ENCODE measurements at places on chromosomes 2 and 18.

DNA sequence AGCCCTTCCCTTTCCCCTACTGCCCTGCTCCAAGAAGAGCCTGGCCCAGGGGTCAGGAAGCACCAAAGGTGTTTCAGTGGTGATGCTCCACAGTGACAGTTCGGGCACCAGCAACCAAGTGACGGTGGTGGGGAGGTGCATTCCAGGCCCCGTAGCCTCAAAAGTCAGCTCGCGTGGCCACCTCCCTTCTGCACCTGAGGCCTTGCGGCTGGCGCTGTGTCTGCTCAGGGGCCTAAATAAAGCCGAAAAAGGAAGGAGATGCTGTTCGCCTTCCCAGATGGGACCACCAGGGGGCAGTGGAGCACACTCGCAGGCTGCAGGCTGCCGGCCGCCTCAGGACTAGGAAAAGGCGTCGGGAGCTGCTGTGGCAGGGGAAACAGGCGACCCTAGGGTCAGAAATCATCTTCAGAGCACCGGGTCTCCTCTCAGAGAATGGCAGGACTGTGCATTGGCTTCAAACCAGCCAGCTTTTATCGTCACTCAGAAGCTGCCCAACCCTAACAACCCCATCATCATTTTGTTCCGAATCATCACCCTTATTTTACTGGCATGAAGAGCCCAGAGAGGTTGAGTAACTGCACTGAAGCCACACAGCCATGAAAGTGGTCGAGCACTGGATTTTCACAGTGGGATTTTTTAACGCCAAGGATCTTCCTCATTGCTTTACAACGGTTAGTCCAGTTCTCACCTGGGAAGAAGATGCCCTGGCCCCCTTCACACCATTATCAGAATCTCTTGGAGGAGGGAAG is 213.0 kb upstream of the CELF4 start:
- H3K4me1 ChIP-seq: no peaks in the 10 kb centered on the region
- peaks cover 6% of the 10 kb centered on the region for H3K27me3 ChIP-seq

- H3K36me3 ChIP-seq: no peaks in the 10 kb centered on the region
- peaks cover 6% of the 10 kb centered on the region for H3K4me1 ChIP-seq
- no peaks in the 10 kb centered on the region for H3K27me3 ChIP-seq
Observed at GRCh38 chr2:70435138-70435537, 118.5 kb downstream of the TGFA start.

DNA sequence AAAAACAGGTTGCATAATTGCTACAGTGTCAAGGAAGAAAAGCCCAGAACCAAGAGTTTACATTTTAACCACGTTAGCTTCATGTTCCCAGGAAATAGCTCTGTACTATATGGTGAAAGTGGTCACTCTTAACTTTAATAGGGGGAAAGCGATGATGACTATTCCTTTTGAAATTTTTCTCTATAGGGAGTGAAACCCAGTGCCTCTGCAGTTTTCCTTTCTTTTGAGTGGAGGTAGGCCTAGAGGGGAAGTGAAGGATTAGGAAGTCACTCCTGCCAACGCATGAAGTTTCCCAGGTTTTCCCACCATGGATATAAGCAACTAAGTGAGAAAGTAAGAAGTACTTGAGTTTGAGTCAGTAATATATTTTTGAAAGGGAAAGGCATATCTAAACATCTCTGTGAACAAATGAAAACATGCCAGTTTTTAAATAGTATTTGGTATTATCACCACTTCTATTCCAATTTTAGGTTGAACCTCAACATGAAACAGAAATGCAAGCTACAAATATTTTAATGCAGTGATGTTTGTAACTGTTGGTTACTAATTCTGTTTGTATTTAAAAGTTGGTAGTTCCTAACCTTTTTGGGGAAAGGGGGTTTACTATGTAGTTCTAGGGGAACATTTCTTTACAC is 91.9 kb downstream of the VRK2 start:
- no peaks in the 10 kb centered on the region for H3K27me3 ChIP-seq
- H3K27ac ChIP-seq: no peak overlapping the region
- no peak for ATAC-seq
- no peak overlapping the region for H3K4me3 ChIP-seq
- H3K4me1 ChIP-seq: no peaks in the 10 kb centered on the region

GRCh38 chr18:10089881-10090280 is 176.1 kb downstream of the VAPA start:
- peaks cover 10% of the 10 kb centered on the region for H3K27me3 ChIP-seq
- no peak overlapping the region for H3K27ac ChIP-seq
- H3K36me3 ChIP-seq: no peaks in the 10 kb centered on the region
- no peak for ATAC-seq

GRCh38 chr2:20666005-20666303 is 990 bp upstream of the GDF7 start:
- H3K4me1 ChIP-seq: no peaks in the 10 kb centered on the region
- H3K27me3 ChIP-seq: peaks cover 47% of the 10 kb centered on the region
- peak overlapping the region; percentile 64 for H3K4me3 ChIP-seq
- no peaks in the 10 kb centered on the region for H3K36me3 ChIP-seq
- ATAC-seq: no peak

DNA sequence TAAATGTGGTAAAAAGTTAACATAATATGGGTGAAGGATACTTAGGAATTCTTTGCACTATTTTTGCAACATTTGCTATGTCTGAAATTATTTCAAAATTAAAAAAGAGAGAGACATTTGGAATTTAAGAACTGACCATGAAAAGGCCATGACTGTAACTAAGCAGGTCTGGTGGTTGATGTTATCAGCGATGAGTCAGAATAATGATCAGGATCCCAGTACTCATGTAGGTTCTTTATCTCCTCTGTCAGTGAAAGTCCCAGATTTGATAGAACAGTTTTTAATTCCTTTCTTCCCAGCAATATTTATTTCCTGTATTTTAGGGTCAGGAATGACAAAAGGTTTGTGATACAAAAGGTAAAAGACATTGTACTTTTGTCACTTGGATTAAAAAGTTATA is 242.4 kb upstream of the ZNF521 start:
- no peak overlapping the region for H3K27ac ChIP-seq
- H3K36me3 ChIP-seq: no peaks in the 10 kb centered on the region
- H3K4me3 ChIP-seq: no peak overlapping the region
- no peak for ATAC-seq
- no peaks in the 10 kb centered on the region for H3K27me3 ChIP-seq
- H3K4me1 ChIP-seq: no peaks in the 10 kb centered on the region

DNA sequence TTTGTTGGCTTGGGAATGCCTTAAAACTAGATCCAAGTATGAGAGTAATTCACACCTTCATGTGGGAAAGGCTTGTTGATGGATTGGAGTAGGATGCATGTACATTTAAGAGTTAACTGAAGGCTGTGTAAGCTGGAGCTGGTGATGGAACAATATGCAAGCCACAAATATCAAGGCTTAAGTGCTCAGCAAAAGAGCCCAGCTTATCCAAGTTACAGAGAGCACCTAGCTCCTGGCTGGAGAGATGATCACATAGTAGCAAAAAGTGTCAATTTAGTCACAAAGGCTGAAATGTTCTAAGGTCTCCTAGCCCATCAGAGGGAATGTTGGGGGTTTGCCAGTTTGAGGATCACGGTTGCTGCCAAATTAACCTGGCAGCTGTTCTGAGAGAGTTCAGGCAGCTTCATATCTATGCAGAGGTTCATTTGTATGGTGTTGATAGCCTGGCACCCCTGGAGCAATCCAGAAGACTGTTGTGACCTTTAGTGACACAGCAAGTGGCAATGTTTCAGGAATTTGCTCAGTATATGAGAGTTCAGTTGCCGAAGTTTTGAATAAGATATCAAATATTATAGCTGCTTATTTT is 228.2 kb downstream of the DOK6 start:
- H3K27me3 ChIP-seq: peaks cover 3% of the 10 kb centered on the region
- no peaks in the 10 kb centered on the region for H3K36me3 ChIP-seq
- H3K4me3 ChIP-seq: no peak overlapping the region
- H3K4me1 ChIP-seq: no peaks in the 10 kb centered on the region
- no peak overlapping the region for H3K27ac ChIP-seq

DNA sequence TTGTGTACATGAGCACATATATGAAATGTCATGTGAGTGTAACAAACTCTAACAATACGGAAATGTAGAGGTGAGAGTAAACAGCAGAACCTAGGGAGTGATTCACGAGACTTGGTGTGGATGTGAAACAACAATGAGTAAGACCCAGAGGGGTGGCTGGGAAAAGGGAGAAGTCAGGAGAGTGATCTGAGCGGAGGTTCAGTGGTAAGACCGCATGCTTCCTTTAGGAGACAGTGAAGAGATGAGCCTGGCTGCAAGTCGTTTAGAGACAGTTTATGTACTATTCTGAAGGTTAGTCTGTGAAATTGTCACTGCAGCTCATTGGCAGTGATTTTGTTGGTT is 150.6 kb downstream of the PRPF40A start:
- peak; percentile 16 for ATAC-seq
- H3K36me3 ChIP-seq: no peaks in the 10 kb centered on the region
- no peaks in the 10 kb centered on the region for H3K4me1 ChIP-seq
- no peak overlapping the region for H3K27ac ChIP-seq
- no peak overlapping the region for H3K4me3 ChIP-seq
- peaks cover 21% of the 10 kb centered on the region for H3K27me3 ChIP-seq

DNA sequence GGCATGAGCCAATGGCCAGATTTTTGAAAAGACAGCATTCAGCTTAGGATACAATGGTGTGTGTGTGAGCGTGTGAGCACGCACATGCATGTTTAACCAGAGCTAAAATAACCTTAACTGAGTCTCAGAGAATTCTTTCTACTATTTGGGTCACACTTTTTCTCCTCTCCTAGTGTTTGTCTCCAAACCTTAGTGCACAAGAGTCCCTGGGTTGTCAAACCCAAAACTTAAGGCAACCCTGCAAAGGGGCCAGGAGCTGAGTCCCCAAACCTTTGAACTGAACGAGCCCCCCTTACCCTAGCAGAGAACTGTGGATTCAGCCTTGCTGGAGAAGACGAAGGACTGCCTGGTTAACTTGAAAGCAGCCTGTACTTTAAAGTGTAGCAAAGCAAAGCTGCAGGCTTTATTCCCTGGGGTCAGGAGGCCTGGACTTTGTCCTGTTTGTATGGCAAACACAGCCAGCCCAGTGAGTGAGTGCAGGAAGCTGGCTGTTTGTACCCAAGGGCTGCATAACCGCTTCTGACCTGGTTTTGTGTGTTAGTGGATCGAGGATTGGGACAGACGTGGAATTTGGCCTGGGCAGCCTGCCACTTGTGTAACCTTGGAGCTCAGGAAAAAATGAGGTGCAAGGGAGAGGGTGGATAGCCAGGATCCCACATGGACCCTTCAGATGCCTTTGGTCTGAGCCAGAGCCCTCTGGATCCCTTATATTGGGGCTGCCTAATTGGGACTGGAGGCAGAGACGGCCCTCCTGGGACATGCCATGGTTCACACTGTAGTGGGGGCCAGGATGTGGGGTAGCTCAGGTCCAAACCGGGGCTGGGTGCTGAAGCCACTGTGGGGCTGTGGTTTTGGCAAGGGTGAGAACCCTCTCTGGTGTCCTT is 6.4 kb upstream of the PSMD1 start:
- H3K27ac ChIP-seq: no peak overlapping the region
- no peaks in the 10 kb centered on the region for H3K36me3 ChIP-seq
- no peak for ATAC-seq
- H3K27me3 ChIP-seq: peaks cover 9% of the 10 kb centered on the region

DNA sequence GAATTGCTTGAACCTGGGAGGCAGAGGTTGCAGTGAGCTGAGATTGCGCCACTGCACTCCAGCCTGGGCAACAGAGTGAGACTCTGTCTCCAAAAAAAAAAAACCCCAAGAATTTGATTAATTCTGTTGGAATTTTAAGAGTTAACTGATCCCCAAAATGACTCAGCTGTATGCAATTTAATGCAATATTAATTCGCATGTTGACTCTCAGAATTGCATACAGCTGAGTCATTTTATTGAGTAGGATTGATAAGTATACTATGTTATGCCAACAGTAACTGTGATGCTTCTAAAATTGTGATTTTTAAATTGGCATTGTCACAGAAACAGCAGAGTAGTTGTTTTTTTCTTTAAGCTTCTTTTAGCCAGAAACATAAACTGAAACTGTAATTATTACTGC is 19.6 kb downstream of the MSH2 start:
- no peak overlapping the region for H3K27ac ChIP-seq
- no peaks in the 10 kb centered on the region for H3K27me3 ChIP-seq
- no peak for ATAC-seq
- H3K4me1 ChIP-seq: no peaks in the 10 kb centered on the region
- peaks cover 82% of the 10 kb centered on the region for H3K36me3 ChIP-seq

DNA sequence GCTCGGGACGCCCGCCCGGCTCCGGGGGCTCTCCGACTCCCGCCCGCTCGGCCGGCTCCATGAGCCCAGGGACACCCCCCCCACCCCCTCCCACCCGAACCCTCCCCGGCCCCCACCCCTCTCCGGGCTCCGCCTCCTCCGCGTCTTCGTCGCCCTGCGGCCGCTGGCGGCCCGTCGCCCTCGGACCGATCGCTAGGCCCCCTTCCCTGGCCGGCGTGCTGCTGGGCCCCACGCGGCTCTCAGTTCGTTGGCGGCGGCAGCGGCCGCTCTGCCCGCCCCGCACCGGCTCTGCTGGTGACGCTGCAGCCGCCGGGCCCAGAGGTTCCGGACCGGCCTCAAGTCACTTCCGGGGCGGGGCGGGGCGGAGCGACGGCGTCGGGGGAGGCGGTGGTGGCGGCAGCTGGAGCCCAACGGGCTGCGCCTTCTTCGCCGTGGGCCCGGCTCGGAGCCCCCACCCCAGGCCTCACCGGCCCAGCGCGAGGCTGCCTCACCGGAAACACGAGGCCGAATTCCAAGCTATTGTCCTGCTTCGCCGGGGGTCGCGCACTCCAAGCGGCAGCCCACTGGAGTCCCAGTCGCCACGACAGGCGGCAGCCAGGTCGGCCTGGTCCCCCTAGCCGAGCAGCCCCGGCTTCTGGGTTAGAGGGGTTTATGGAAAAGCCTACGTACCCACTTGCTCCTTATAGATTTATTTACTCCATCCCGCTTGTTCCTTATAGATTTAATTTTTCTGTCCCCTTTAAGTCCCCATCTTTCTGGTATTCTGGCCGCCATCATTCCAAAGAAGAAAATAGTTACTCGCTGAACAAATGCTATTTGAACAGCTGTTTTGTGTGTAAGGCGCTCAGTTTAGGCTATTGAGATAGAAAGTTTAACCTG is at the start of gene PSME4:
Gene PSME4, minus strand, starts transcription at position 270 of the 879 bp plus-strand sequence. Its CDS starts 209 bp downstream, at position 61.
- H3K4me3 ChIP-seq: peak within 1 kb of the TSS; percentile 93
- peak; percentile 92 for ATAC-seq
- no peaks in the 10 kb centered on the region for H3K27me3 ChIP-seq
- H3K4me1 ChIP-seq: peaks cover 33% of the 10 kb centered on the region
- H3K27ac ChIP-seq: peak within 1 kb of the TSS; percentile 93
- peaks cover 11% of the 10 kb centered on the region for H3K36me3 ChIP-seq

GRCh38 chr18:29154758-29155725 is 978.1 kb upstream of the CDH2 start:
- no peaks in the 10 kb centered on the region for H3K4me1 ChIP-seq
- no peaks in the 10 kb centered on the region for H3K36me3 ChIP-seq
- no peak for ATAC-seq
- no peaks in the 10 kb centered on the region for H3K27me3 ChIP-seq
- H3K27ac ChIP-seq: no peak overlapping the region

GRCh38 chr18:50473881-50474280 is 86.0 kb upstream of the MAPK4 start:
- H3K4me3 ChIP-seq: no peak overlapping the region
- H3K27ac ChIP-seq: no peak overlapping the region
- no peak for ATAC-seq
- peaks cover 19% of the 10 kb centered on the region for H3K27me3 ChIP-seq
- no peaks in the 10 kb centered on the region for H3K4me1 ChIP-seq
- no peaks in the 10 kb centered on the region for H3K36me3 ChIP-seq

- H3K27ac ChIP-seq: no peak overlapping the region
- ATAC-seq: no peak
- H3K36me3 ChIP-seq: no peaks in the 10 kb centered on the region
- no peaks in the 10 kb centered on the region for H3K4me1 ChIP-seq
Observed at GRCh38 chr2:26472821-26473655, 4.9 kb downstream of the OTOF start.

- no peak for ATAC-seq
- no peak overlapping the region for H3K4me3 ChIP-seq
- H3K27me3 ChIP-seq: peaks cover 23% of the 10 kb centered on the region
- no peaks in the 10 kb centered on the region for H3K4me1 ChIP-seq
- H3K27ac ChIP-seq: no peak overlapping the region
Observed at GRCh38 chr2:238728330-238729260, 119.3 kb upstream of the TWIST2 start.
